Smooth muscle cell of the brain vasculature (primary cell): ENCODE measurements at places on chromosomes 16 and 17.

DNA sequence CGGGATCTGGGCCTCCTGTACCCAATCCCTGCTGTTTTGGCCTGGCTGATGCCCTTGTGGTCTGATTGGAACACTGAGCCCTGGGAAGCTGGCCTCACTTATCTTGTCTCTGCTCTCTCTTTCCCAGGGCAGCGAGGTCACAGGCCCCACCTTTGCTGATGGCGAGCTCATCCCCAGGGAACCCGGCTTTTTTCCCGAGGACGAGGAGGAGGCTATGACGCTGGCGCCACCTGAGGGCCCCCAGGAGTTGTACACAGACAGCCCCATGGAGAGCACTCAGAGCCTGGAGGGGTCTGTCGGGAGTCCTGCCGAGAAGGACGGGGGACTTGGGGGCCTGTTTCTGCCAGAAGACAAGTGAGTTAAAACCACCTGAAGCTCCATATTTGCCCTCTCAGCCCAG is 126.0 kb downstream of the RAB11FIP4 start:
- DNase-seq = no peak

DNA sequence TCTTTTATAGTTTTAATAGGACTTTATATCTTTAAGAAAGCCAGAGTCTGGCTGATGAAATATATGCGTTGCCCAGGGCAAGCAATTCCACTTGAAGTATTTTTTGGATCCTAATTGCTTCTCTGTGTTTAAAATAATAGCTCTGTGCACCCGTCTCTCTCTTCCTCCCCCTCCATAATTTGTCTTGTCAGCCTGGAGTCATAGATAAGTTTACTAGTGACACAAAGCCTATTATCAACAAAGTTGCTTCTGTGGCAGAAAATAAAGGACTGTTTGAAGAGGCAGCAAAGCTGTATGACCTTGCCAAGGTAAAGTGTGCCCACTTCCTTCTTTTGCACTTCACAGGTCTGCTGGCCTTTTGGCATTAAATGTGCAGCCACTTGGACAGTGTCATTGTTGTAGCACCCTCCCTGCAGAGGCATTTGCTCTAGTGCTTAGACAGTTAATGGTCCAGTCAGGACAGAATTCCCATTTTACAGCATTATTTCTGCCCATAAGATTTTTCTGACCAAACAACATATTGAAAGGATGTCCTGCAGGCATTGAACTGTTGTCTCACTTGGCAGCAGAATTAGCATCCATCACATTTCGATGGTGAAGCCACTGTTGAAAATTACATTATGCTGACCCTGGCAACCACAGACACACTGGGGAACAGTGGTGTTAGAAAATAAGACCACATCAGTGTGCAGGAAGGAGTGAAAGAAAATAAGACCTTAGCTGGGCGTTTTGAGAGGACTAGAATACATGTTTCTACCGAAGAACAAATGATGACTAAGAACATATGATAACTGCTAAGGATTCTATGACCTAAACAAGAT is 28.4 kb upstream of the SLC12A3 start:
- no peak for DNase-seq

DNA sequence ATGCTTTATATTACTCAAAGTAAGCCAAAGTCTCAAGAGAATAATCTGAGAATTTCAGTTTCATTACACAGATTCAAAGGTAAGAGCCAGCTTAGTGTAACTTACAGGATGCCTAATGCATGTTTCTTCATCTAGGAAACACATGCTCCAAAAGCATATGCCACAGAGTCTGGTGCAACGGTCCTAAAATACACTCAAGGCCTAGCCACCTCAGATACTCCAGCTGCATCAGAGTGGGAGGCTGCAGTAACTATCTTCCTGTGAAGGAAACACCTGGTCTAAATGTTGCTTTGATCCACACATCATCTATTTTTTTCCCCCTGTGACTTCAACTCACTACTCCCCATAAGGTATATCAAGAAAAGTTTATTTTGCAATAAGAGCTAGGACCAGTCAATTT is 51.6 kb upstream of the CORO6 start:
- no peak for DNase-seq

DNA sequence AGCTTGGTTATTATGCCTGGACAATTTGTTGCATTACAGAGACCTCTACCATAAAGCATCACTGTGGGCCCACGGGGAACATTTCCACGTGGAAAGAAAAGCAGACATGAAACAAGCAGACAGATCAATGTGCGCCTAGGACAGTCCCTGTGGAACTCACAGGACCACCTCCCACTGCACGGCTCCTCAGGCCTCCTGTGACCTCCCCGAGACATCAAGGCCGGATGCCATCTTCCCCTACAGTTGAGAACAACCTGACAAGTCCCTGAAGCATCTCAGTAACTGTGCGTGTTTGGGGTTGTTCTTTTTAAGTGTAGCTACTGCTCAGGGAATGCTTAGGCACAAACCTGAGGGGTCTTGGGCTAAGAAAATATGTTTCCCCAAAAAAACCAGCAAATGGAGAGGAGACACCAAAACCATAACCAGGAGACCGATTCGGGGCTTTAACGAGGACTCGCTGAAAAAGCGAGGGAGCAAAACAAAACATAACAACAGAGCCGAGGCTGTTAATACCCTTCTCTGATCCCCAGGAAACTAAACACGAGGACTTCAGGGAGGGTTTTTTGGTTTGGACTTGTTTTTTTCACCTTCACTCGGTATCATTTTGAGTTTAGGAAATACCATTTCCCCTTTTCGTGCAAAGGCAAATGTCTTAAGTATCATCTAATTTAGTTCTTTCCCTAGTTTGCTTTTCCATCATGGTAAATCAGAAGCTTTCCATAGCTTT is 87.1 kb downstream of the CYTH1 start:
- no peak for DNase-seq
